Heart right ventricle (tissue), 16 donors: ENCODE measurements at places on chromosomes 1 and 21. TPM values are rescaled to one million over a fixed set of nuclear protein-coding genes. Genes with fewer than 3 reads are reported as not detected.

RCSD1 gene
- total RNA-seq: 47.0 TPM

SNX7 gene
- 13.1 TPM for total RNA-seq

NUF2 gene
- 0.70 TPM for total RNA-seq

FCRL6 gene
- total RNA-seq: not detected

RHD gene
- not detected for total RNA-seq

VSIG8 gene
- total RNA-seq: not detected

DNA sequence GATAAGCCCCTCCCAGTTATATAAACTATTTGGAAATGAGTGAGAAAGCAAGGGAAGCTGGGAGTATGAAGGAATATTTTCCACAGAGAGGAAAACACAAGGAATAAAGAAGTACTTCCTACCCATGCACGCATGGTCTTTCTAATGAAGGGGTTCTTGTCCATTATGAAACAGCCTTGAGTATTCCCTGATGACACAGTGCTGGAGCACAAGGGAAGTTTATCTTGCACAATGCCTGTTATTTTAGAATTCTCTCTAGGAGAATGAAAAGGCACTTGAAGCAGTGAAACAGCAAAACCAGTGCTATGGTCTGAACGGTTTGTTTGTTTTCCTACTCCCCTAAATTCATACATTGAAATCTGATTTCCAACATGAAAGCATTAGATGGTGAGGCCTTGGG, 38.6 kb upstream of the ADAMTS1 start:
- DNase-seq: no peak
- H3K27ac ChIP-seq: no peak overlapping the region
- no peaks in the 10 kb centered on the region for H3K27me3 ChIP-seq
- H3K36me3 ChIP-seq: no peaks in the 10 kb centered on the region
- no peak overlapping the region for H3K4me3 ChIP-seq
- H3K4me1 ChIP-seq: no peaks in the 10 kb centered on the region

GRCh38 chr1:157849229-157849875, 7.7 kb upstream of the CD5L start:
- no peaks in the 10 kb centered on the region for H3K4me1 ChIP-seq
- no peaks in the 10 kb centered on the region for H3K36me3 ChIP-seq
- H3K4me3 ChIP-seq: no peak overlapping the region
- no peak for DNase-seq

GRCh38 chr1:2049718-2050431, at the start of gene PRKCZ:
PRKCZ (plus strand) TSS chr1:2050411; CDS start chr1:2050631, 220 bp downstream.
- peaks cover 39% of the 10 kb centered on the region for H3K27me3 ChIP-seq
- H3K36me3 ChIP-seq: no peaks in the 10 kb centered on the region
- peak within 1 kb of the TSS; percentile 19 for H3K4me3 ChIP-seq
- no peak within 1 kb of the TSS for H3K27ac ChIP-seq
- peaks cover 26% of the 10 kb centered on the region for H3K4me1 ChIP-seq

GRCh38 chr1:183284086-183284485, 98.0 kb downstream of the LAMC2 start:
- H3K36me3 ChIP-seq: no peaks in the 10 kb centered on the region
- peak overlapping the region; percentile 88 for H3K27ac ChIP-seq
- peaks cover 70% of the 10 kb centered on the region for H3K4me1 ChIP-seq
- no peak overlapping the region for H3K4me3 ChIP-seq
- H3K27me3 ChIP-seq: no peaks in the 10 kb centered on the region

GRCh38 chr1:243739335-243740003, 110.6 kb downstream of the AKT3 start:
- peaks cover 10% of the 10 kb centered on the region for H3K4me1 ChIP-seq
- no peak overlapping the region for H3K4me3 ChIP-seq
- H3K36me3 ChIP-seq: no peaks in the 10 kb centered on the region
- H3K27me3 ChIP-seq: no peaks in the 10 kb centered on the region
- DNase-seq: no peak

- H3K4me3 ChIP-seq: no peak overlapping the region
- peaks cover 14% of the 10 kb centered on the region for H3K4me1 ChIP-seq
- no peaks in the 10 kb centered on the region for H3K27me3 ChIP-seq
- no peak overlapping the region for H3K27ac ChIP-seq
- DNase-seq: no peak
Measured at GRCh38 chr1:173414136-173414535, 63.0 kb upstream of the PRDX6 start.

GRCh38 chr1:96208428-96208827, 513.2 kb upstream of the PTBP2 start:
- DNase-seq: no peak
- H3K27me3 ChIP-seq: no peaks in the 10 kb centered on the region
- no peak overlapping the region for H3K4me3 ChIP-seq
- H3K36me3 ChIP-seq: no peaks in the 10 kb centered on the region
- no peaks in the 10 kb centered on the region for H3K4me1 ChIP-seq
